Hematopoietic multipotent progenitor cell (in vitro differentiated cells): ENCODE measurements at places on chromosomes 11 and 22. TPM values are rescaled to one million over a fixed set of nuclear protein-coding genes. Genes with fewer than 3 reads are reported as not detected.
A peak's percentile ranks its signal among the peaks of the same experiment; 100 is the strongest.

FERMT3 gene
- total RNA-seq: 221 TPM

- DNase-seq: no peak
Observed at GRCh38 chr11:68857037-68857586, 15.4 kb upstream of the CPT1A start.

GRCh38 chr22:39225591-39225990 is 19.2 kb downstream of the PDGFB start:
- DNase-seq: no peak

- no peak for DNase-seq
Observed at GRCh38 chr11:88435415-88435814, 97.9 kb upstream of the CTSC start.

GRCh38 chr11:14340721-14341120 is 18.3 kb downstream of the RRAS2 start:
- DNase-seq: no peak

GRCh38 chr11:11582011-11582701 is 39.6 kb downstream of the GALNT18 start:
- no peak for DNase-seq

DNA sequence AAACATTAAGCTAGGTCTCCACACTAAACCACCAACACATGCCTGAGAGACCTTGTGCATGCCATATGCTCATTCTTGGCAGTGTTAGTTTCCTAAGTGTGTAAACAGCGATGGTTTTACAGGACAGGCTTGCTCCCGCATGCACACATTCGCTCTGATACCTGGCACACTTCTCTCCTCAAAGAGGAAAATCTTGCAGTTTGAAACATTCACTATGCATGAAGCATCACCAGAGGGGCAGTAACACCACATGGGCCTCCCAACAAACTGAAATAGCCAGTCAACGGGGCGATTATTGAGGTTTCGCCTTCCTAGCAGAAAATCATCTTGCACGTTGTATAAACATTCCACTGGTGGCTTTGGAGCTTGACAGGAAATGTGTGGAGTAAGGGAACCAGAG is 52.6 kb downstream of the ABTB2 start:
- DNase-seq: no peak

- DNase-seq: no peak
Observed at GRCh38 chr11:61892085-61892370, 683 bp upstream of the FADS3 start.

- no peak for DNase-seq
Observed at GRCh38 chr22:46937939-46938338, 175.5 kb downstream of the TBC1D22A start.

GRCh38 chr11:116650052-116650451 is 122.7 kb downstream of the BUD13 start:
- no peak for DNase-seq

TRIM49 gene
- under 0.01 TPM for total RNA-seq

DNA sequence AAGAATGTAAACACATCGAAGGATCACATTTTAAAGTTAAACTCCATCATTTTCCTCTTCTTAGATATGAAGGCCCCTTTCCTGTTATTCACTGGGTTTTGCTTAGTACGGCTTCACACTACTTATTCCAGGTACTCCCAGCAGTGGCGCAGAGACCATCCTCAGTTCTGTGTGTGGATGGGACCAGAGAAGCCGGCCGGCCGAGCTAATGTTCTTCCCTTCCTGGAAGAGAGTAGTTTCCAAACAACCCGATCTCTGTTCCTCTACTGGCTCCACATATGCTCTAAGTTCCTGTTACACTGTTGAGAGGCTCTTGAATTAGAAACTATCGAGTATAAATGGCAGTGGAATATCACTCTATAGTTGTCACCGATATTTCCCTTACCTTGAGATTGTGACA is 684 bp upstream of the NFRKB start:
- no peak for DNase-seq

DNA sequence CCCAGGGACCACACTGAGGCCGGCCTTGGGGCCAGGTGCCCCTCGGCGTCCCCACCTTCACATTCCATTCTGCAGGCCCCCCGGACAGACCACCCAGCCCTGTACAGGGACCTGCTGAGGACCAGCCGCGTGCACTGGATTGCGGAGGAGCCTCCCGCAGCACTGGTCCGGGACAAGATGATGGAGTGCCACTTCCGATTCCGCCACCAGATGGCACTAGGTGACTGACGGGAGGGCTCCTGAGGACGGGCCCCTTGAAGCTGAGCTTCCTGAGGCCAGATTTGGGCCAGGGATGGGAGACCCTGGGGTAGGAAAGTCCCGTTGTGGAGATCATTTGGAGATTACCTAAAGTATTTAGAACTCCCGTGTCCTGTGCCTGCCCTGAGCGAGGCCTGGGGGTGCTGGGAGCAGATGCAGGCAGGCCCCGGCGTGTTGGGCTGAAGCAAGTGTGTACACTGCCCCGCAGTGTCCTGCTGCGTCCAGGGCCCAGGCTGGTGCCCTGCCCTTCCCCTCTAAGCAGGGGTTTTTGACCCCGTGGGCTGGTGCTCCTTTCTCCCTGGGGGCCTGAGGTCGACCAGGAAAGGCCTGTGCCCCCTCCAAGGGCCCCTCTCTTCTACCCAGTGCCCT is 20.0 kb downstream of the TRMU start:
- DNase-seq: peak; percentile 75

- no peak for DNase-seq
Observed at GRCh38 chr11:116842909-116843308, 5.5 kb upstream of the APOA1 start.

GRCh38 chr11:128484172-128484571 is 103.2 kb downstream of the ETS1 start:
- DNase-seq: no peak

KIF18A gene
- total RNA-seq: 2.7 TPM

GRCh38 chr11:102780491-102780918 is at the start of gene MMP10:
Gene MMP10, minus strand, starts transcription at chr11:102780628. Its CDS starts 37 bp downstream, at chr11:102780591.
- no peak for DNase-seq

- DNase-seq: no peak
Observed at GRCh38 chr11:82458761-82459160, 274.9 kb downstream of the FAM181B start.

GUCY1A2 gene
- under 0.01 TPM for total RNA-seq

- DNase-seq: no peak
Observed at GRCh38 chr11:34395916-34396550, 38.2 kb upstream of the ABTB2 start.

RPUSD4 gene
- 66.8 TPM for total RNA-seq

SLC22A25 gene
- not detected for total RNA-seq

GRCh38 chr11:127818625-127819024 is 768.7 kb downstream of the ETS1 start:
- DNase-seq: no peak

DNA sequence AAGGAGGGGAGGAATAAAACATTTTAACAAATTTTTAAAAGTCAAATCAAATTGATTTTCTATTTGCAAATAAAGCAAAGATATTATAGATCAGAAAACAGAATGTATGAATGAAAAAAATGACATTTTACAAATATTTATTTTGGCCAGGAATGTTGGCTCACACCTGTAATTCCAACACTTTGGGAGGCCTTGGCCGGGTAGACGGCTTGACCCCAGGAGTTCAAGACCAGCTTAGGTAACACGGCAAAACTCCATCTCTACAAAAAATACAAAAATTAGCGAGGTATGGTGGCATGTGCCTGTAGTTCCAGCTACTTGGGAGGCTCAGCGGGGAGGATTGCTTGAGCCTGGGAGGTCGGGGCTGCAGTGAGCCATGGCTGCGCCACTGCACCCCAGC is 18.2 kb downstream of the THAP12 start:
- no peak for DNase-seq

MYBPC3 gene
- 0.27 TPM for total RNA-seq

DNA sequence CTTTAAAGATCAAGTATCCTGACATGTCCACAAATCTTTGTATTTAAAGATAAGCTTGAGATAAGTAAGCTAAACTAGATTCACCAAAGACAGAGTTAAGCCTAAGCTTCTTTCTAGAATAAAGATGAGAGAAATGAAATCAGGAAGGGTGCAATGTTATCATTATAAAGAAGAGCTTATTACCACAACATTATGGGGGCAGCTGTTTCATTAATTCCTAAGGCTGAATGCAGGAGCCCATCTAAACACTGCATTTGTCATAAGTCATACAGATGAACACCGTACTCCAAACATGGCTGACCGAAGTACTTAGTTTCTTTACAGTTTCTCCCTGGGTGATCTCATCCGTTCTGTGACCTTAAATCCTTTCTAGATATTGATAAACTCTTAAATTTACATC is 16.3 kb downstream of the FDX1 start:
- no peak for DNase-seq

GRCh38 chr11:87437133-87437843 is 399.6 kb downstream of the TMEM135 start:
- no peak for DNase-seq

- DNase-seq: no peak
Observed at GRCh38 chr11:79661373-79661772, 220.5 kb upstream of the TENM4 start.

C11orf97 gene
- not detected for total RNA-seq

HSPB2 gene
- total RNA-seq: not detected

DNA sequence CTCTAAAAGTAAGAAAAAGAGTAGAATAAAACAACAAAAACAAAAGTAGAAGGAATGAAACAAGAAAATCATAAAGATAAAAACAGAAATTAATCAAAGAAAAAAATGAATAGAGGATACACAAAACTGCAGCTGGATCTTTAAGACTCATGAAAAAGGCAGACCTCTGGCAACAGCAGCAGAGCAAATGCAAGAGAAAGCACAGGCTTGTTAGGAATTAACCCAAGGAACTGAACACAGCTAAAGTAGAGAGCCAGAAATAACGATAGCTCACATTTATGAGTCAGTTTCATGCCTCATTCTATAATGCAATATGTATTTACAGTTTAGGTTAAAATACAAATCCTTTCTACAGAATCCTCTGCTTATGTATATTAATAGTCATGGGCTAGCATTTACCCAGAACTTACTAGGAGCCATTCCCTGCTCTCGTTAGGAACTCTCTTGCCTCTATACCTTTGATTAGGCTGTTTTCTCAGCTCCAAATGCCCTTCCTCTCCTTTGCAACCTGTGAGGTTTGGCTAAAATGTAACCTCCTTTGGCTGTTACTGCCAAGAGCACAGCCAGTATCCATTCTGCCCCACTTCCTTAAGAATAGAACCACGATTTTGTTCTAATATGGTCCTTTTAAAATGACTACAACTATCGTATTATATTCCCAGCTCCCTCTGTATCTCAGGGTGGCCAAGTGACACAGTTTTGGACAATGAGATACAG is 38.3 kb upstream of the NFAM1 start:
- DNase-seq: no peak

- no peak for DNase-seq
Observed at GRCh38 chr22:23076896-23077572, 6.7 kb downstream of the GNAZ start.

- DNase-seq: peak; percentile 50
Observed at GRCh38 chr11:99739464-99740089, 718.8 kb downstream of the CNTN5 start.

SLC29A2 gene
- total RNA-seq: 6.5 TPM

DNA sequence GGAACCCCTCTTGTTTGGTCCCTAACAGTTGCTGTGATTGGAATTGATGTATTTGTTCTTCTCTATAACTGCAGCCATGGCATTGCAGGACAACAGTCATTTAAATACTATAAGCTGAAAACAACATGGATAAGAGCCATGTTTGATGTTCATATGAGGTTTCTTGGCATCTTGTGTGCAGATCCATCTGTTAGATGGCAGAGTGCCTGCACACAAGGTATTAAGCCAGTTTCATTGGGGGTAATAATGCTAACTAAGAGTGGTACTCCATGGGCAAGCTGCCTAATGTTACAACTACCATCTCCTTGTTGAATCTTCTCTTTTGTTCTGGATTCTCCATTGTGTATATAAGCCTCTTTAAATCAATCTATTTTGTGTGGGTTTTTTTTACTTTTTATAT is 206.0 kb upstream of the CHORDC1 start:
- DNase-seq: no peak

DNA sequence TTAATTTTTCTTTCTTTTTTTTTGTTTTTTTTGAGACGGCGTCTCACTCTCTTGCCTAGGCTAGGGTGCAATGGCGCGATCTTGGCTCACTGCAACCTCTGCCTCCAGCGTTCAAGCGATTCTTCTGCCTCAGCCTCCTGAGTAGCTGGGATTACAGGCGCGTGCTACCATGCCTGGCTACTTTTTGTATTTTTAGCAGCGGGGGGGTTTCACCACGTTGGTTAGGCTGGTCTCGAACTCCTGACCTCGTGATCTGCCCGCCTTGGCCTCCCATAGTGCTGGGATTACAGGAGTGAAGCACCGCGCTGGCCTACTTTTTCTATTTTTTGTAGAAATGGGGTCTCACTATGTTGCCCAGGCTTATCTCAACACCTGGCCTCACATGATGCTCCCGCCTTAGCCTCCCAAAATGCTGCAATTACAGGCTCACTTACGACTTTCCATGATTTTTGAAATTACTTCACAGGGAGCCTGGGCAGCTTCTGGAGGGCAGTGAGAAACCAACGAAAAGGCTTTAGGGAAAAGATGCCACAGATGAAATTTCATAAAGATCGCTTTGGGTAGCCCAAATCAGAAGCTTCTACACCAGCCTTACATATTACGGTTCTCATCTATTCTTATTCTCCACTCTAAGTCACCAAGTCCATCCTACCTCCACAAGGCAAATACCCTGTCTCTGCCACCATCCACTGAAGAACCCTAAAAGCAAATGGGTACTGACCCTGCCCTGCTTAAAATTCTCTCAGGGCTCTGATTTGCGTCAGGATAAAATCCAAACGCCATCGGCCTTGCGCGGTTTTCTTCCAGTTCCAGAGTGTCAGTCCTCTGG is 866 bp upstream of the RRM1 start:
- no peak for DNase-seq

DNA sequence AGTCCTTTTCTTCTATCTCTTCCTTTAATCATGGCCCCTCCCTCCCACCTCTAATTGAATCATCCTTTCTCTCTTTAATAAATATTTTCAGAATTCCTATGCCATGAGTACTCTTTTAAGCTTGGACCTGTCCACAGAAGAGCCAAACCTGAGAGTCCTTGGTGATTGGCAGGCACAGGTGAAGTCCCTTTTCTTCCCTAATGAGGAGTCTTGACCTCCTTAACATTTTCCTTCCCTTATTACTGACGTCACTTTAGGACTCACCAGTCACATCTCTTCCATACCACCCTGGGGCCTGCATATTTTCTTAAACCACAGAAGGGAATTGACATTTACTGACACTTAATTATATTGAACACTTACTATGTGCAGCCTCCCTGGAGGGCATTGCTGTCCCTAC is 41.0 kb upstream of the RASSF10 start:
- no peak for DNase-seq

- DNase-seq: no peak
Observed at GRCh38 chr22:39282645-39283321, 36.6 kb downstream of the RPL3 start.

DNA sequence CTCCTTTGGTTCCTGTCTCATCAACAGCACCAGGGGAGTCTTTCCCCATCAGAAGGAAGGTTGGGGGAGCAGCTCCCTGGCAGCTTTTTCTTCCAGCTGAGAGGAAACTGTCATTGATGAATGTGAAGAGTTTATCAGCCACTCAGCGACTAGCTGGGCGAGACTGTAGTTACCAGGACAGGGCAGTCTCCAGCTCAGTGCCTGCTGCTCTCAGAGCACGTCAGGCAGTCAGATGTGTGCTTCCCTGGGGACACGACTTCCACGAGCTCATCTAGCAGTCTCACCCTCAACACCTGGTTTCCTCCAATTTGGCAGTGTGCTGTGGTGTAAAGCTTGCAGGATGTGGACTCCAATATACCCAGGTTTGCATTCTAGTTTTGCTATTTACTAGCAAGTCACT is 12.5 kb upstream of the C1QTNF4 start:
- DNase-seq: no peak

- no peak for DNase-seq
Observed at GRCh38 chr11:103433386-103434072, 324.3 kb downstream of the DYNC2H1 start.

KCNK4 gene
- total RNA-seq: under 0.01 TPM

GRCh38 chr11:74366576-74366975 is 31.7 kb downstream of the PGM2L1 start:
- no peak for DNase-seq
